NCI-H1092 treated with DMSO at 0.1 percent for 48 hours (cell line): ENCODE measurements at places on chromosomes 12 and 14.
A peak's percentile ranks its signal among the peaks of the same experiment; 100 is the strongest.

DNA sequence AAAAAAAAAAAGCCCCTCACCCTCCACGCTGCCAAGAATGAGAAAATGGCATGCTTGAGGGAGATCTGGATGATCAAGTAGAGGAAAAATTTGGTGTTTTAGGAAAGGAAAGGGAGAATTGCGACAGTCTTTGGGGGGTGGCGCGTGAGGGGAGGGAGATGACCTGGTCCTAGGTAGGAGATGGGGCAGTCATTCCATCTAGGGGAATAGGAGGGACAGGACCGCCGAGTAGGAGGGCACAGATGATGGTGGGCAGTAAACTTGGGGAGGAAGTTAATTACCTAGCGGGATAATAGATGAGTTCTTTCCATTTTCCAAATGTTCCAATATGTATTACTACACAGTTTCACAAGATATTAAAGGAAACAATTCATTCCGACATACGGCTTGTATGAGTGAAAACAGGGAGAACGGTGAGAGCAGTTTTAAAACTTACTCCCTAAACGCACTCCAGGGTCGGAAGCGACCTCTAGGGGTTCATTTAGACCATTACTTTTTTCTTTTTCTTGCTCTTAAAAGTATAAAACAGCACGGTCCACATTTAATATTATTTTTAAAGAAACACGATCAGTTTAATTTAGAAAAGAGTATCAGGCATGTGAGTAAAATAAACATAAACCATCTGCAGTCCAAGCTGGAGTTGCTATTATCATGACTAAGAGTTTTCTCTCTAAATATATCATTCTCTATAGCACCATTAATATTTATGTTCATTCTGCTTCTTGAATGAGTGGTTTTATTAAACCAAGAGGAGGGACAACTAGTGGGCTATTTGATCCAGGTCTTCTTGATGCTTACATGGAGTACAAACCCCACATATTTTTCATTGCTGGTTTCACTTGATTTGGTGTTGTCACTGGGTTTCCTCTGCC, 3.0 kb upstream of the FNTB start:
- DNase-seq, result peak; percentile 28

DNA sequence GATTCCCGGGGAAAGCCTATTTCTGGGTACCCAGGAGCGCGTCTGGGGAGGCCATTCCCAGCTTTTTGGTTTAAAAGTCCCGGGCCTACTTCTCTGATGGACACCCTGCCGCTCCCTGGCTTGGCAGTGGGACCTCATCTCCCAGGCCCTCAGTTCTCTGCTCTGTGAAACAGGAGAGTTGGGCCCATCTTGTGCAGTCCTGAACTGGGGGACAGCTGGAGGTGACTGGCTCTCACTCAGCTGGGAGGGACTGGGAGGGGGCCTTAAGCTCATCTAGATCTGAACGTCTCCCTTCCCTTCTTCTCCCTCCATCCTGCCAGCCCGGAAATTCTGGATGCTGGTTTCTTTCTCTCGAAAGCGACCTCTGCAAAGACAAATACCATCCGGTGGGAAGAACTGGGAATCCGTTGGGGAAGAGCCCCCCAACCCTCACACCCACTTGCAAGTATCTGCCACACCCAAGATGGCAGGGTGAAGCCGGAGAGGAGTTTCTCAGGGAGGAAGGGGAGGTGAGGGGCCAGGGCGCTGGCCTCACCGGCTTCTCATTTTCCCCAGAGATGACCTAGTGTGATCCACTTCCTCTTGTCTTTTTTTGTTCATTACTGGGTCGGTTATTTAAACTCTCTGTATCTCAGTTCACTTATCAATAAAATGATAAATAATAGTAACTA, 1.4 kb downstream of the RIN3 start:
- no peak for DNase-seq

DNA sequence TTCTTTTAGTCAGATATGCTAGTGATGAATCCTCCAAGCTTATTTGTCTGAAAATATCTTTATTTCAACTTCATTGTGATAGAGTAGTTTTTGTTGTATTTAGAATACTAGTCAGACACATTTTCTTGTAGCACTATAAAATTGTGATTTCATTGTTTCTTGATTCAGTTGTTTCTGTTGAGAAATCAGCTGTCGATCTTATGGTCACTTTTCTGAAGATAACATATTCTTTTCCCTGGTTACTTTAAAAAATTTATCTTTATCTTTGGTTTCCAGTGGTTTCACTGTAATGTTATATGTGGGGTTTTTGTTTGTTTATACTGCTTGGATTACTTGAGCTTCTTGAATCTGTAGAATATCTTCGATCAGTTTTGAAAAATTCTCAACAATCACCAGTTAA, 426.1 kb downstream of the SOX5 start:
- peak; percentile 7 for DNase-seq

DNA sequence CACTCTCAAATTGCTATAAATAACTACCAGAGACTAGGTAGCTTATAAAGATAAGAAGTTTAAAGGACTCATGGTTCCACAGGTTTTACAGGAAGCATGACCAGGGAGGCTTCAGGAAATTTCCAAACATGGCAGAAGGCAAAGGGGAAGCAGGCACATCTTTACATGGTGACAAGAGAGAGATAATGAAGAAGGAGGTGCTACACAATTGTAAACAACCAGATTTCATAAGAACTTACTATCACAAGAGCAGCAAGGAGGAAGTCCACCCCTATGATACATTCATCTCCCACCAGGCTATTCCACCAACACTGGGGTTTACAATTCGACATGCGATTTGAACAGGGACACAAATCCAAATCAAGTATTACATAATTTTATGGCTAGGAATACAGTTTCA, 257.7 kb downstream of the BTG1 start:
- no peak for DNase-seq

DNA sequence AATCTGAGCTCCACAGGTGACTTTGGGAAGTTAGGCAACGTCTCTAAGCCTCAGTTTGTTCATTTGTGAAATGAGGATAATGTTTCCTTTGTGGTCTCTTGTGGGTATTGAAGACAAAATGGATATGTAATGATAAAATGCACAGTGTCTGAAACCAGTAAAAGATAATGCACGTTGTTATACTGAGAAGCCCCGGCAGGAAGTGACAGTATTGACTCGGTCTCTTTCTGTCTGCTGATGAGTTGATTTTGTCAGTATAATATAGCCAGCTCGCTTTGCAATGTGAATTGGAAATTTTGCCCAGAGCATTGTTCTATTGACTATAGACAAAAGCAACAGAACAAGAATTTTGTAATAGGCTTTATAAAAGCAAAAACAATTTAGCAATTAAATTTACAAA, 49.2 kb upstream of the SLC38A1 start:
- no peak for DNase-seq

DNA sequence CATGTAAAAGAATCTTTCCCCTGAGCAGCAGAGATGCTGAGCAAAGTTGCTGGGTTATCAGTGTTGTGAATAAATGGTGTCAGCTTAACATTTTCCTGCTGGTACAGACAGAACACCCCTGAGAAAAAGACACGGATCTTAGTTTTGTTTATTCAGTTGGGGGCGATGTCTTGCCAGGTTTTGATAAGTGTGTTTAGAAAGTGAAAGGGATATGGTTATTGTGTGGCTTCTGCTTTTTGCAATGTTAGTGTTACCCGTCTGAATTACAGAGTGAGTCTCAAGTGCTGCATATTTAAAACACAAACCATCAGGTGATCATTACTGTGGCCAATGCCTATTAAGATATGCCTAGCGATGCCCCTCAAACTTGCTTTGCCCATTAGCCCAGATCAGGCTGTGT, 864.6 kb upstream of the SEL1L start:
- DNase-seq, result no peak

GRCh38 chr14:64185184-64185583, 109.0 kb downstream of the ESR2 start:
- DNase-seq, result no peak

GRCh38 chr12:28925719-28926376, 223.2 kb upstream of the FAR2 start:
- DNase-seq, result no peak

DNA sequence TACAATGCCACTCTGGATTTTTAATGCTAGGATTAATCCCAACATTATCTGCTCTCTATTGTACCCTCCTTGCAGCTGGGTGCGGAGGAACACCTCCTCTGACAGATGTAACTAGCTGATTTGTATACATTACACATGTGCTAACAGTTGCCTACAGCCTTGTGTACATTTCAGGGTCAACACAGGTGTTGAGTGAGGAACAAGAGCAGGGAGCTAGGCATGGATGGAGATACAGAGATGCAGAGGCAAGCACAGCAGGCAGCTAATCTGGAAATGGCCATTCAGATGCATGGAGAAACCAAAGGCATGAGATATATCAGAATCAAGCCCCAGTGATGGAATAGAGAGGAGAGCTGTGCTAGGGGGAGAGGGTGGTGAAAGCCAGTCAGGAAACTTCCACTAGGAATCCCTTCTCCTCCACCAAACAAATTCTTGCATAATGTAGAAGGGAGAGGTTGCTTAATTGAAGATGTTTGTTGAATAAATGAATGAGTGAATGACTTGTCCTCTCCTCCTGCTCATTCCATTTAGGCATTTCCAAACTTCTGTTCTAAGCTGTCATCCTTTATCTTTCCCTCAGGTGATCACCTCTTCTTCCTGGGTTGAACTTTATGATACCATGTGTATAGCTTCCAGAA, 313.2 kb downstream of the ATP23 start:
- DNase-seq, result no peak

DNA sequence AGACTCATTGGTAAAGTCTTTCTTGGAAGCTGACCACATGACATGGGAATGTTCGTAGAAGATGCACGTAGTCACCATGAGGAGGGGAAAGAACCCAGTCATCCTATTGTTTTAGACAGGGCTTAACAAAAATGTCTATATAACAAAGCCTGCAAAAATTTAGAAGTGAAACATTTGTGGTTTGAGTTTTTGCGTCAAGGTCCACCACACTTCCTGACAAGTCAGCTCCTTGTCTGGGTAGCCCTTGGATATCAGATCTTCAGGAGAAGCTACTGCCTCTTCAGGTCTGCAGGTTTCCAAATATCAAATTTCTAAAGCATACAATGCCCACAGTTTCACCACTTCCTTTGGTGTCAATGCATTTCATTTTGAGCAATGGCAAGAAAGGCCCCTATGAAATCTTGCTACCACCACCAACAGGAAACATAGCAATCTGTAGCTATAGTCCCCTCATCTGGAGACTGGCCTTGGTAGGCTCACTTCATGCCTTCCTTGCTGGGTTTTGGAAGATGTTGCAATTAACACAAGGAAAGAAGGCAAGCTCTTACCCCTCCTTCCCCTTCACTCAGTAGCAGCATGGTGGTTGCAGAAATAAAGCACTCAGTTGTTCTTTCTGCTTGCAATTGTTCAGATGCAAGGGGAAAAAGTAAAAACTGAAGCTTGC, 235.2 kb downstream of the PCNX1 start:
- no peak for DNase-seq

- no peak for DNase-seq
These were observed 27.7 kb downstream of the MAX start for GRCh38 chr14:65074449-65075150.

- no peak for DNase-seq
These were observed 185.9 kb downstream of the PPFIA2 start for GRCh38 chr12:81573228-81573627.

DNA sequence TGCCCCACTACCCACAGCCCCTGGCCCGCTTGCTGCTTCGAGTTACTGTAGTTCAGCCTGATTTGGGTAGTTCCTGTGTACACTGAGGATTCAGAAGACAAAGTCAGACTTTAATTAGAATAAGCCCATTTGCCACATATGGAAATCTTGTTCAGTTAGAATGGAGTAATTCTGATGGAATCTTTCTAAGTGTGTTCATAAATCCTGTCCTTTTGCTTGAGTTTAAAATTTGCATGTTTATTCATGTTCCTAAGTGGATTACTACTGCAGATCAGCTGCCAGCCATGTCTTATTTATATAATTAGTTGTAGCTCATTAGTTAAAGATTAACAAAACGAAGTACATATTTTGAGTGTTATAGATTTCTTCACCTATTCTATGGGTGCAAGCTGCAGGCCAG, 504.5 kb downstream of the PCNX1 start:
- DNase-seq, result no peak

DNA sequence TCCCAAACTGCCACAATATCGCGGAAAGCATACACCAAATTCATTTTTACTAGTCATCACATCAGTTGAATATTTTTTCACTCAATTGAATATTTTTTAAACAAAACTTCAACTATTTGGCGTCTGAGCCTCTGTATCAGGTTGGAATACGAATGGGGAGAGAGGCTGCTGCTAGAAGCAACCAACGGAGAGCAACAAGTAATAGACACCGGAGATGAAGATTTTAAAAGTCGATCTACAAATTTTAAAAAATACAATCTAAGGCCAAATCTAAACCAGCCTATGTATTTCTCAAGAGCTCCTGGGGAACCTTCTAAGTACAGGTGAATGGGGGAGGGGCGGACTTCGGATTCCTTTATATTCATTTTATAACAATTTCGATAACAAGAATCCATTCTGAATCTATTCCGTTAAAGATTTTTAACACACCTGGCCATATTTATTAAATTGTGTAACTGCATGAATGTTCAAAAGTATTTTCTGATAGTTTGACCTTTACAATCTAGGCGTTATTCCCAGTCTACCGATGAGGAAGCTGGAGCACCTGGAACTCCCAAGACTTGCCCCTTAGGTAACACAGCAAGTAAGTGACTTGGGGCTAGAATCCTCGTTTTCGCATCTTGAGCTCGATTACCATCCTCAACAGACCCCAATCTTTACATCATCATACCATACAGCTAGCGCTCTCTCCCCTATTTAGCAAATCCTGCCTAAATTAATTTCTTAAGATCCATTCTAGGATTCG, 1.2 kb downstream of the GNPNAT1 start:
- peak; percentile 21 for DNase-seq

- DNase-seq, result no peak
These were observed 5.4 kb downstream of the SALL2 start for GRCh38 chr14:21520767-21521166.

GRCh38 chr14:55586411-55586810, 6.4 kb downstream of the KTN1 start:
- no peak for DNase-seq

DNA sequence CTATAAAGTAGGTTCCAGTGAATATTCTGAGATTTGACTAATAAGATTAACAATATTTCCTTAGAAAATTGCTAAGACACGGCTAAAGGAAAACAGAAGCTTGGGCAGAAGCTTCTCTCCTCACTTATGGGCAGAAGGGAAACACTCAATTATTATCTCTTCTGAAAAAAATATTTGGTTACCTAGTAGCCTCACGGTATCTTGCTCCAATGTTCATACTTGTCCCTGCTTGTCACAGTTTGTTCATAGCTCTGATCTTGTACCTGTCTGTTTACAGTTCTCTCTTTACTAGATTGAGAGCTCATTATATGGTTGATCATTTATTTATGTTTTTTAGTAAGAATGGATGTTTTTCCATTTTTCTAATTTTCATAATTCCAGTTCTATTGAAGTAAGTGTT, 458.0 kb upstream of the ATP2B1 start:
- no peak for DNase-seq

GRCh38 chr14:102729268-102729667, 48.0 kb upstream of the TRAF3 start:
- DNase-seq, result no peak

DNA sequence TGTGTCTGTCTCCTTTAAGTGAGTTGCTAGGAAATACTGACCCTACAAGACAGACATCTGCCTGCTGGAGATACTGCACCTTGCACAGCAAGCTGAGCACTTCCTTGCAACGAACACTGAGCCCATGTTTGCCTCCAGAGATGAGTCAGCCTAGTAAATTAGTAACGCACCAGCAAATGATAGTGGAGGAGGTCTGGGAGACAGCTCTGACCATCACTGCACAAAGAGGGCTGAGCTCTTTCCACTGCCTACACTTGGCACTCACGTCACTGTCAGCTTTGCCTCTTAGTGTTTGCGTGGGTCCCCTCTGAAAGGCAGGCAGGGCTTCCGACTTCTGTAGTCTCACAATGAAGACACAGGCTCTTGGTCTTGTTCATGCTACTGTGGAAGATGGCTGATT, 109.0 kb downstream of the APAF1 start:
- no peak for DNase-seq

GRCh38 chr12:53483225-53483978, 15.9 kb downstream of the MAP3K12 start:
- no peak for DNase-seq
